ENCODE measurements at places on chromosomes 4 and X.

DNA sequence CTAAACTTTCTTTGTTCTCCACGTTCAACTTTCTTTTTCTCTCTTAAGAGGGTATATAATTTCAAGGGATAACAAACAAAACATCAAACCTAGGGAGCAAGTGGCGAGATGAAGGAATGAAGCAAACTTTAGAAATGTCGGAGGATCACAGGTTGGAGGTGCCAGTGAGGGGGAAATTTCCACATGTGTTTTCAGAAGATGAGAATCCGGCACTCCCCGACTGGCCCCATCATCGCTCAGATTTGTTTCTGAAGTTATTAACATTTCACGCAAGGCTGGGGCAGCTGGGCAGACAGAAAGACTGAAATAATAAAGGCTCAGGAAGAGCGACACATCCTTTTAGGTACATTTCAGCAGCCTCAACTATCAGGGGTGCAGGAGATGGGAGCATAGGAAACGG, 134.9 kb downstream of the SMIM20 start:
- peak; percentile 60 for DNase-seq

- no peak for DNase-seq
Measured at GRCh38 chr4:173794662-173795061, 264.6 kb upstream of the HAND2 start.

DNA sequence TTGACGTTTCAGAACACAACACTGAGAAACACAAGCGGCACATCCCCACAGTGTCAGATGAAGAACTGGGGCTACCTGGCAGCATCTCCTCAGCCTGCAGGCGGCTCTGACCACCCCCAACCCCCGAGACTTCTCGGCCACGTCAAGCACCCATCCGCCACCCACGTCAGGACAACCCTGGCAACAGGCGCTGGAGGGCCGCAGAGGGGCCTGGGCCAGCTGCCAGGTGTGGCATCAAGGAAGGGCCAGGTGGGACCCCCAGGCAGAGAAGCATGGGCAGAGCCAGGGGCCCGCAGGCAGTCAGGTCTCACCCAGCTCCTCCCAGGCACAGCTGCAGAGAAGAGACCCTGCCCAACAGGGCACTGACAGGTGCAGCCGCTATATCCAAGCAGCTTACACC, 22.3 kb downstream of the GAK start:
- no peak for DNase-seq

GRCh38 chrX:136268051-136269048, 17.1 kb upstream of the MAP7D3 start:
- DNase-seq = peak; percentile 26

DNA sequence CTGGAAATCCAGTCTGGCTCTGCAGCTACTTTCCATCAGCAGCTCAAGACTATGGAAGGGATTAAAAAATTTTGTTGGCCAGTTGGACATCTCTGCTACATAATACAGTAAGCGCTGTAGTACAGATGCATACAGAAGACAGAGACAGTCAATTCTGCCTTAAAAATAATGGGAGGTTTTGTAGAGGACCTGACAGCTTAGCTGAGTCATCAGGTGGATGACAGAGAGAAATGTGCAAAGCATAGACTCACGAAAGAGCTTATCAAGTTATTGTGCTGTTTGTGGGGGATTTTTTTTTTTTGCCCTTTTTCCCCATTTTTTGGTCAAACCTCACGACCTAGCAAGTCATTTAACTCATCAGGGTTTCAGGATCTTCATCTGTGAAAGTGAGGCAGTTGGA, 149.0 kb upstream of the SCML1 start:
- DNase-seq = no peak

DNA sequence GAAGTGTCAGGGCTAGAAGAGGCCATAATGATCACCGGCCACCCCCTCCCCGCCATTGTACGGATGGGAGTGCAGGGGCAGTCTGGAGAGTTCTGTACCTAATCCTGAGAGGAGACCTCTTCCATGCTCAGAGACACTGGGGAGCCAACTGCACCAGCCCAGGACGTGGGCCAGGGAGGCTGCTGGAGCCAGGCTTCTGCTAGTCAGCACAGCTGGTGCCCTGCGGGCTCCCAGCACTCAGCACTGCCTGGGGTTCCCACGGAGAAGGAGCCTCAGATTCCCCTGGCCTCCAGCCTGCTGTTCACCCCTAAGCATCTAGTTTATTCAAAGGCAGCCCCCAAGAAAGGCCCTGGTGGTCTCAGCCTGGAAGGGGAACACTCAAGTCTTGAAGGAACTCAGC, 28.8 kb downstream of the ABLIM2 start:
- no peak for DNase-seq

GRCh38 chr4:4870576-4871241, 11.2 kb downstream of the MSX1 start:
- no peak for DNase-seq

Data from fibroblast of gingiva (primary cell).